ENCODE measurements at places on chromosomes 16 and 17. TPM values are rescaled to one million over a fixed set of nuclear protein-coding genes. Genes with fewer than 3 reads are reported as not detected.

Gene ACOX1
- 13.0 TPM for polyA plus RNA-seq

Gene ADAP2
- polyA plus RNA-seq = 2.2 TPM

Gene ZFHX3
- 3.3 TPM for polyA plus RNA-seq

Gene NPIPA7
- 1.7 TPM for polyA plus RNA-seq

Gene FOXO3B
- polyA plus RNA-seq = 2.1 TPM

Gene XAF1
- polyA plus RNA-seq = 7.4 TPM

Gene HSD3B7
- polyA plus RNA-seq = 3.5 TPM

- no peak for DNase-seq
Observed at GRCh38 chr17:21146362-21147015, 19.7 kb downstream of the DHRS7B start.

DNA sequence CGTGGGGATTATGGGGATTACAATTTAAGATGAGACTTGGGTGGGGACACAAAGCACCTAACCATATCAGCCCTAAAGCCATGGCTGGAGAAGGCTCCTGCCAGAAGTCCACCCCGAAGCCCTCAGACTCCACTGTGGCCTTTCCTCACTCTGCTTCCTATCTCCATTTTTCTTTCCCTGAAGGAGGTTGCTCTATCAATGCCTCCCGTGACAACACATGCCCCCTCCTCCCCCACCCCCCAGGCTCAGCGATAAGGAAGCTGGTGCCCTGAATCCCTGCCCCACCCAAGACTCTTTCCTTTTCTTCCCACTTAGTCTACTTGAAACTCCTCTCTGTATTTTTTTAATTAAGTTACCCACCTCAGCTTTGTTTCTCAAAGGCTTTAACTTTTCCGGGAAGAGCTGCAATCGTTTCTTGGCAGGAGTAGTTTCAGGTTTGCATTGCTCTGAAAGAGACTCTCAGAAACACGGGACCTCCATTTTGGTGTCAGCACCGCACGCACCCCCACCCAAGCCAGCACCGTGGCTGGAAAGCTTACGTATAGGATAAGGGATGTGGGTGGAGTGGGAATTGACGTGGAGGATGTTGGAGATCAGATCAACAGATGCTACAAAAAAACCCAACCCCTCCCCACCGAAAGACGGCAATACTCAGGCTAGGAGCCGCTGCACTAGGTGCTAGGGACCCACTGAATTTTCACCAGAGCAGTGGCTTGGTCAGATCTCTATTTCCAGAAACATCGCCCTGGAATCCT lies 15.2 kb upstream of the CA4 start:
- no peak for DNase-seq

DNA sequence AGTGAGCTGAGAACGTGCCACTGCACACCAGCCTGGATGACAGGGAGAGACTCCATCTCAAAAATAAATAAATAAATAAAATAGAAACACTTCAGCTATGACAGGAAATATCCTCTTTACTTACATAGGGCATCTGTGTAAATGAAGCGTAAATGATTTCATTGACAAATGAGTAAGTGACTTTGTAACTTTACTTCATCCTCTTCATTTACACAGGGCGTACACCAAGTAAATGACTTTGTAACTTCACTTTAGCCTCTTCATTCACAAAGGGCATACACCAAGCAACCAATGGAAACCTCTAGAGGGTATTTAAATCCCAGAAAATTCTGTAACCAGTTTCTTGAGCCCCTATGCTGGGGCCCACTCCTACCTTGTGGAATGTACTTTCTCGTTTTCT lies 16.2 kb upstream of the KLHDC4 start:
- DNase-seq = no peak

DNA sequence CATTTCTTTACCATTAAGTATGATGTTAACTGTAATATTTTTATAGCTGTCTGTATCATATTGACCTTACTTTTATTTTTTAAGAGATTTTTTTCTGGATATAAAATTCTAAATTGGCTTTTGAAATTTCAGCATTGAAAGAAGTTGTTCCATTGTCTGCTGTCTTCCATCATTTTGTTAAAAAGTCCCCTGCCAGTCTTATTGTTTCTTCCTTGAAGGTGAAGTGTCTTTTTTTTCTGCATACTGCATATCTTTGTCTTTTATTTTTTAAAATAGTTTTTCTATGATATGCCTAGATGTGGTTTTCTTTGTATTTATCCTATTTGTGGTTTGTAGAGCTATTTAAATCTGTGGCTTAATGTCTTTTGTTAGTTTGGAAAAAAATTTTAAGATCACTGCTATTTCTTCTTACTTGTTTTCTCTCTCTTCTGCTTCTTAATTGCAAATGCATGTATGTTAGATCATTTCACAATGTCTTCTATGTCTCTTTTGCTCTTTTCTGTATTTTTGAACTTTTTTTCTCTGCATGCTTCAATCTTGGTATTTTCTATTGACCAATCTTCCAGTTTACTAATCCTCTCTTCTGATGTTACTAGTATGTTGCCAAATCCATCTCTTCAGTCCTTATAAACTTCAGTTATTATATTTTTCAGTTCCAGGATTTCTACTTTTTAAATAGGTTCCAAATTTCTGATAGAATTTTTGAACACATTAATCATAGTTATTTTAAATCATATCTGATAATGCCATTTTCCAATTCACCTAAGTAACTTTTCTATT lies 20.2 kb downstream of the IL21R start:
- no peak for DNase-seq

DNA sequence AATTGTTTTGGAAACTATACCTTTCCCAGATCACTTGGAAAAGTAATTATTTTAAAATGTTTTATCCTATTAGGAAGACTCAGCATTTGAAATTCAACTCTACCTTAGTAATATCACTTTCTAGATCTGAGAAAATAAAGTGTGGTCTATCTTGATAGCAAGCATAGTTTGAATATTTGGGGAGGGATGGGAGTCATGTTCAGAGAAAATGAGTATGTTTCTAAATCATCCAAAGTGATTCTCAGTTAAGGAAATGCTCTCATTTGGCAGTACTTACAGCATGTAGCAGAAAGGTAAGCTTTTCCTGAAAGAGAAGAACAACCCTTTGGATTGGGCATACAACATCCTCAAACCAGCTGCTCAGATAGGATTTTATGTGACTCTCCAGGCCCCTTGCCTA lies 6.9 kb downstream of the C17orf75 start:
- DNase-seq = no peak

DNA sequence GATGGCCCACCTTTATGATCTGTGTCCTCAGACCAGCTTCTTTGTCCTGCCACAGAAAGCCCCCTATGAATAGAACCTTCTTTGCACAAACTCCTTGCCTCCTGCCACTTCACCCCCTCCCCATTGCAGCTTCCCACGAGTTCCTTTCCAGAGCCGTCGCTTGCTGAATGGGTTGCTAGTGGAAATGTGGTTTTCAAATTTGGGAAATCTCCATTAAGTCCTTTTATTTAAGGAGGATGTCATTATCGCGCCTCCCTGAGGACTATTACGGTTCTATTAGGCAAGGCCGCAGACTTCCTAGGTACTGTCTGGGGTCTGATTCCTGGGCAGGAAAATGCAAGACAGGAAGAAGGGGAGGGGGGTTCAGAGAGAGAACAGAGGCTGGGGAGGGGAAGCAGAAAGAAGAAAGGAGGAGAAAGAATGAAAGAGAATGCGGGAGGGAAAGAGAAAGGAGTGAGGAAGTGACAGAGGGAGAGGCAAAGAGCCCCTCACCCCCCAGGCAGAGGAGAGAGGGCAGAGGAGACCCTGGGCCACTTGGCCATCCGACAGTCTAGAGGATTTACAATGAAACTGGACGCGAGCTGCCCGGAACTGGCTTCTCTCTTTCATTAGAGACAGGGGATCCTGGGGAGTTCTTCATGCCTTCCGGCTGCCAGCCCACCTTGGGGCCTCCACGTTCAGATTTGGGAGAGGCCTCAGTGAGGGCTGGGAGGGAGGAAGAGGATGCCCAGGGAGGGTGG lies 31.7 kb upstream of the ETV4 start:
- DNase-seq = no peak

- DNase-seq = no peak
Observed at GRCh38 chr17:20206591-20206990, 197.4 kb downstream of the SPECC1 start.

DNA sequence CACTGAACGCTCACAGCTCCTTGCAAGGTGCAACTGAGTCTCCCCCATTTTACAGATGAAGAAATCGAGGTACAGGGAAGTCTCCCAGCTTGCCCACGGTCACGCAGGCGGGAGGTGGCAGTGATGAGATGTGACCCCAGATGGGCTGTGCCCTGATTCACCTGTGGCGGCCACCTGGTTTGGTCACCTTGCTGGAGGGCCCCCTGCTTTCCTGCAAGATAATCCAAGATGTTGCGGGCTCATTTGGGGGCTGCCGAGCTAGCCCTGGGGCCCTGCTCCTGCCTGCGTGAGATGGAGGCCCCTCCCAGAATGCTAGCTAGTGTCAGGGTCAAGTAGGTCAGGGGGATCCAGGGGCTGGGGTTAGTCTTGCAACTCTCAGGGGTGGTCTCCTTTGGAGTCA lies 59.6 kb upstream of the IL34 start:
- no peak for DNase-seq

DNA sequence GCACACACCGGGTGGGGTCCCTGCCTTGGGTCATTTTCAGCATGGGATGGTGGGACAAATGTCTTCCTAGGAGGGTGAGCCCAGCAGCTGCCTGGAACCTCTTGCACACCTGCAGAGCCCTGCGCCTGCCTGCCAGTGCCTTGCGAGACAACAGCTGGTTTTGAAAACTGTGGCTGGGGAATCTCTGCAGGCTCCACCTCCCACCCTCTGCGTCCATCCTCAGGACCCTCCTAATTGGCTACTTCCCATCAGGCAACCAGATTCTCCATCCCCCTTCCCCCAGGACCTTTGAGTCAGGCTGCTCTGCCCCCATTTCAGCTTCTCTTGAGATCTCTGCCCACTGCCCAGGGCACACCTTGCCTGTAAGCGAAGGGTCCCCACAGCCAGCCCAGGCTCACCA lies 26.6 kb downstream of the PEMT start:
- DNase-seq = no peak

DNA sequence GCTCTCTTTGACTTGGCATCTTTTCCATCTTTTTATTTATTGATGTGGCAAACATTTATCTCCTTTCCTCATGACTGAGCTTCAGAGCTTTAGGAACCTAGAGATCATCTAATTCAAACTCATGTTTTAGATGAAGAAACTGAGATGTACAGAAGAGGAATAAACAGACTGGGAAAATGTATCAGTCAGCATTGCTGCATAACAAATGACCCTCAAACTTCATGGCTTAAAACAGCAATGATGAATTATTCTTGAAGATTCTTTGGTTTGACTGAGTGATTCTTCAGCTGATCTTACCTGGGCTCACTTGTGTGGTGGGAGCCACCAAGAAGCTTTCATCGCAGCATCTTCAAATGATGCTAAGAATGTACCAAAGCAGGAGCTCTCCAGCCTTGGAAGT lies 44.0 kb upstream of the IRF8 start:
- no peak for DNase-seq

Data from psoas muscle (tissue), 8 donors.